Bronchial smooth muscle cell (primary cell): ENCODE measurements at places on chromosomes 16 and 17. TPM values are rescaled to one million over a fixed set of nuclear protein-coding genes. Genes with fewer than 3 reads are reported as not detected.

FBXW10B gene
- total RNA-seq = 0.09 and 0.32 TPM in 2 replicates

FOXC2 gene
- total RNA-seq = 0.17 and 0.32 TPM in 2 replicates

TP53TG3B gene
- not detected in 2 replicates for total RNA-seq

CARHSP1 gene
- total RNA-seq = 122 and 225 TPM in 2 replicates
